Anterior cingulate cortex (tissue), 58 donors: ENCODE measurements at places on chromosomes 12 and 14.

- no peak for DNase-seq
Observed at GRCh38 chr12:57004651-57005050, 1.7 kb downstream of the ZBTB39 start.

- DNase-seq = no peak
Observed at GRCh38 chr14:58109744-58110143, 42.3 kb downstream of the ARMH4 start.

DNA sequence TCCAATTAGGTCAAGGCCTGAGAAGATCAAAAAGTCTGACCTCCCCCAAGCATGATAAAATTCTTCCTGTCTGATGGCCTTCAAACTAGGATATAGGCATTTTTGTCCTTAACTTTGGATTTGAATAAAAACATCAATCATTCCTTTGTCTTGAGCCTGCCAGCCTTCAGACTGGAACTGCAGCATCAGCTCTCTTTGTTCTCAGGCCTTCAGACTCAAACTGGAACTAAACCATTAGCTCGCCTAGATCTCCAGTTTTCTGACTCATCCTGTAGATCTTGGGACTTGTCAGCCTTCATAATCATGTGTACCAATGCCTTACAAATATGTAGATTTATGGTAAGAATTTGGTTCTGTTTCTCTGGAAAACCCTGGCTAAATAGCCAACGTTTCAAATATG is 721.7 kb downstream of the GALC start:
- DNase-seq = no peak

GRCh38 chr14:96422992-96423391 is 31.1 kb downstream of the AK7 start:
- no peak for DNase-seq

- no peak for DNase-seq
Observed at GRCh38 chr12:64713376-64713775, 45.8 kb downstream of the GNS start.

GRCh38 chr14:103329401-103330347 is 4.4 kb upstream of the EIF5 start:
- no peak for DNase-seq

DNA sequence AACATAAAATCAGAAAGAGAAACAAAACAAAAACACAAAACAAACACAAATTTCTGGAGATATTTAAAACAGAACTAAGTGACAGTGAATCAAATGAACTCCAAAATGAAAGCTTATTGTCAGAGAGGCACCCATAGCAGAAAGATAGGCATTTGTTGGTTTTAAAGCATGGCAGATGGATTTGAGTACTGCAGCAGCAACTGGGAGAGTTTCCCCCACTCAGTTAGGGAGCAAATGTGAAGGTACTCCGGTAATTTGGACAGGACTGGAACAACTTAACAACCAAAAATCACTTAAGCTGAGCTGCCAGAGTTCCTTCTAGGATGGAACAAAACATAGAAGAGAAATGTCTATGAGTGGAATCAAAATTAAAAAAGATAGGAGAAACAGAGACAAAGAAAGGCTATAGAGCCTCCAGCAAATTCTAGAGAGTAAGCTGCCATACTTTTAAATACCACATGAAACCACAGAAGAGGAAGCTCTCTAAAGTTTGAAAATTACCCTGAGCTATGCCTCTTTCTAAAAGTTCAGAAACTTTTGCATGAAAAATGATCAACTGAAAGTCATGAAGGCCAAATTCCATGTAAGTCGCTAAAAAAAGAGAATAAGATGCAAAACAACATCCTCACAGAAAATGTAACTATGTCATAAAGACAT is 1248.3 kb upstream of the USP15 start:
- no peak for DNase-seq
